Cardiac fibroblast (primary cell): ENCODE measurements at places on chromosomes 16 and 17.

GRCh38 chr16:89176147-89176690 is 4.7 kb downstream of the CDH15 start:
- DNase-seq, result no peak

GRCh38 chr17:57354673-57355072 is 98.3 kb downstream of the MSI2 start:
- no peak for DNase-seq

GRCh38 chr17:31926100-31926729 is 10.6 kb upstream of the SUZ12 start:
- no peak for DNase-seq

DNA sequence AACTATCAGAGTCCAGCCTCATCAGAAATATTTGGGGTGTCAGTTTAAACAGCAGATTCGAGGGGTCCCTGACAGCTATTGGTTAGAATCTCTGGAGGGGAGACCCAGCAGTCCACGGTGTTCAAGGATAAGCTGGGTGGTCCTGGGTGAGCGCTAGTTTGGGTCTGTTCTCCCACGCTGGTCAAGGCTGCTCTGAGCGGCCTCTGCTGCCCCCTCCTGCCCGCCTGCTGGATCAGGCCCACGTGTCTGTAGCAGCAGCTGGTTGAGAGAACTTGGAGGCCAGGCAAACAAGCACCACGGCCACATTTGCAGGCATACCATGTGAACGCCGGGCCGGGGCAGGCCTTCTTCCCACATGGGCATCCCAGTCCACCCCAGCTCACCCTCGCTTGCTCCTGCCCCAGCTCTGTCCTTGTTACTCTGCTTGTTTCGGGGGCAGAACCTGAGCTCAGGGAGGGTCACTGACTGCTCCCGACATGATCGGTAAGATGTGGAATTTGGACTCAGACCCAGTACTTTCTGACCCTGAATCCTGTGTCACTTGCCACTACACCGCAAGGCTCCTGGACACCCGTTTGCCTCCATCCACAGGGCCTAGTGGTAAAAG is 7.4 kb downstream of the FOXF1 start:
- DNase-seq, result peak; percentile 65

DNA sequence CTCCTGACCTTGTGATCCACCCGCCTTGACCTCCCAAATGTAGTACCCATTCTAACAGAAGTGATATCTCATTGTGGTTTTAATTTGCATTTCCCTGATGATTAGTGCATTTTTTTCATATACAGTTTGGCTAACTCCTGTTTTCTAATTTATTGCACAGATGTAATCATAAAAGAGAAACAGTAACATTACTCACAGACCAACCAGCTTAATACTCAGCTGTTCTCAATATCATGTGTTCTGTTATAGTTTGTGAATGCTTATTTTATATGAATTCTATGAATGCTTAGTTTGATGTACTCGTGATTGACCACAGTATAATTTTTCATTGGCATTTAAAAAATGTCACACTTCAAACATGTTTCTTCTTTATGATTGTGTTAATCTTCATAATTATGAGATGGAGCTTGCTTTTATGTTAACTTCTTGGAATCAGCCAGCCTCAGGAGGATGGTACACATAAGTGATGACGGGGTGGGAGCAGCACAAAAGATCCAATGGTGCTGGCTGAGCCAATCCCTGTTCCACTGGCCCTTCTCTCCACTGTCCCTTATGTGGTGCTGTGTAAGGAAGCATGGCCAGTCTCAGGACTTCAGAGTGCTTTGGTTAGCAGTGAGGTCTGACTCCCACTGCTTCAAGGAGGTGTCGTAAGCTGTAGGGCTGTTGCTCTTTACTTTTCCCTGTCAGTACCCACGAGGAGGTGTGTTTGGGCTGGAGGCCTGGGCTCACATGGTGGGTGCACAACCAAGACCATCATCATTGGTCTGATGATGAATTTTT is 191.0 kb downstream of the SPECC1 start:
- DNase-seq, result no peak

- no peak for DNase-seq
These were observed 21.4 kb upstream of the NOL11 start for GRCh38 chr17:67696347-67696746.

DNA sequence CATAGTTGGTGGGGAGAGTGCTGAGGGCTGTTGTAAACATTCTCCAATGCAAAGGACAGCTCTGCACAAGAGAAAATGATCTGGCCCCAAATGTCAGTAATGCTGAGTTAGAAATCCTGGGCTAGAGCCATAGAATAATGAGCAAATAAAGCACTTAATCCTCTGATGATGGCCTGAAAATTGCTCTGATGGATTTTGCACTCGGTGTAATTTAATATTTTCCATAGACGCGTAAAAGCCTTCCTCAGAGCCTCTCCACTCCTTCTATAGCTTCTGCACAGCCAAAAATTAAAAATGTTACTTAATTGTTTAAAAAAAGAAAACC is 23.7 kb downstream of the FAM20A start:
- no peak for DNase-seq

DNA sequence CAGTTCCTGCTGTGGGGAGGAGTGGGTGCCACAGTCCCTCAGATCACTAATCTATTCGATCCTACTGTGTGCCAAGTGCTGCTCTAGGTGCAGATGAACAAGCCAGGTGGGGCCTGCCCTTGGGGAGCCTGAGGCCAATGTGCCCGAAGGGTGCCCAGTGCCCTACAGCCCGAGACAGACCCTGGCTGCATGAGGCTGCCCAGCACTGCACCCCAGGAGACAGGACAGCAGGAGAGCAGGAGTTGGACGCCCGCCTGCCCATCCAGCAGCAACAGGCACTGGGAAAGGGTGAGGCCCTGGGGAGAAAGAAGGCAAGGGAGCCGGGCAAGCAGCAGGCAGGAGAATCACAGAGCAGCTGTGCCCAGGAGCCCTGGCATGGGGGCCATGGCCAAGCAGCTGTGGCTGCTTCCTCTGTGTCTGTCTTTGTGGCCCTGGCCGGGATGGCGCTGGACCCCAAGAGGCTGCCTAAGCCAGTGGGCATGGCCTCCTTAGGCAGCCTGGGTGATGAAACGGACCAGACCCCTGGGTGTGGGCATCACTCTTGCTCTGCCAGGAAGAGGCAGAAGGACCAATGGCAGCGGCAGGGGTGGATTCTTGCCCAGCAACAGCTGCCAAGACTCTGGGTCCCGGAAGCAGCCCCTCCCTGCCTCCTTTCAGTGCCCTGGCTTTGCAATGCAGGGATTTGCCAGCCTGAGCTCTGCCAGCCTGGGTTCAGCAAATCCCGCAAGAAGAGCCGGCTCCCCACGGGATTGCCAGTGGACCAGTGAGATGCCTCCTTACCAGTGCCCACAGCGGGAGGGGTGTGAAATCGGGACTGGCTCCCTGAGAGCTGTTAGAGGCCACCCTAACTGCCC is 179.6 kb upstream of the TNRC6C start:
- no peak for DNase-seq

- no peak for DNase-seq
These were observed 29.9 kb downstream of the SMARCE1 start for GRCh38 chr17:40617678-40618240.

DNA sequence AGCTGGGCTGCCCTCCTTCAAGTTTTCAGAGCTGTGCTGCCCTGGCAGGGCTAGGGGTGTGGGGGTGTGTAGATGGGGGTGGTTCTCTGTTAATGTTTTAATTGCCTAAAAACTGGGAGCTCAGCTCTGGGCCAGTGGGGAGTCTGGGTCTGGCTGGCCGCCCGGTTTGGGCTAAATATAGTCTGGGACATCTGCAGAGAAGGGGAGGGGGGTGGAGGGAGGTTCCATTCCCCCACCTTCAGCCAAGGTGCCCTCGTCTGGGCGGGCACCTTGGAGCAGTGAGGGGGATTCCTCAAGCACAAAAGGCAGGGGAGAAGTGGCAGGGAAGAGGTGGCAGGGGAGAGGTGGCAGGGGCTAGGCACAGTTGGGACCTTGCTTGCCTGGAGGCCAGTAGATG is 13.0 kb downstream of the RARA start:
- no peak for DNase-seq

GRCh38 chr17:45848868-45849535 is 4.3 kb downstream of the SPPL2C start:
- no peak for DNase-seq

DNA sequence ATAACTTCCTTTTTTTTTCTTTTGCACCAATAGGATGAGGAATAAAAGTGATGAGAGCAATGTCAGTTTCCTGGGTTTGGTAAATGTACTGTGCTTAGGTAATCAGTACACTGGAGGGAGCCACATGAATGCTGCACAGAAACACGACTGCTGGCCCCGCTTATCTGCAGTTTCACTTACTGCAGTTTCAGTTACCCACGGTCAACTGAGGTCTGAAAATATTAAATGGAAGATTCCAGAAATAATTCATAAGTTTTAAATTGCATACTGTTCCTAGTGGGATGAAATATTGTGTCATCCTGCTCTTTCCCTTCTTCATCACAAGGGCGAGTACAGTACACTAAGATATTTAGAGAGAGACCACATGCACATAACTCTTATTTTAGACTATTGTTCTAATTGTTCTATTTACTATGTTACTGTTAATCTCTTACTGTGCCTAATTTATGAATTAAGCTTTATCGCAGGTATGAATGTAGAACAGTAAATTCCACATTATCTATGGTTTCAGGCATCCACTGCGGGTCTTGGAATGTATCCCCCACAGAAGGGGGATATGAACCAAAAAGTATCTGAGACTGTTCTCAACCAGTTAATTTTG is 6.4 kb upstream of the LGALS3BP start:
- DNase-seq, result peak; percentile 68

GRCh38 chr17:58640202-58640601 is 51.6 kb downstream of the TEX14 start:
- DNase-seq, result no peak

DNA sequence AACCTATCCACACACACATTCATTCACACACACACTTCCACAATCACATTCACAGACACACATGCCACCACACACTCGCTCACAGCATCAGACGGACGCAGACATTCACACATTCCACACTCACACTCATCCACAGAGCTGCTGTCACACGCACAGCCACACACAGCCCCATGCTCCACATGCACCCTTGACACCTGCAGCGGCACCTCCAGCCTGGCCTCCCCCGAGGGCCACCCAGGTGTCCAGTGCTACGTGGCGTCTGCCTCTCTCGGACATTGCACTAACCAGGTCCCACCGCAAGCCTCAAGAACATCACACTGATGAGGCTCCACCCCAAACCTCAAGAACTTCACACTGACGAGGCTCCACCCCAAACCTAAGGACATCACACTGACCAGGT is 155.2 kb downstream of the RBFOX3 start:
- DNase-seq, result no peak

DNA sequence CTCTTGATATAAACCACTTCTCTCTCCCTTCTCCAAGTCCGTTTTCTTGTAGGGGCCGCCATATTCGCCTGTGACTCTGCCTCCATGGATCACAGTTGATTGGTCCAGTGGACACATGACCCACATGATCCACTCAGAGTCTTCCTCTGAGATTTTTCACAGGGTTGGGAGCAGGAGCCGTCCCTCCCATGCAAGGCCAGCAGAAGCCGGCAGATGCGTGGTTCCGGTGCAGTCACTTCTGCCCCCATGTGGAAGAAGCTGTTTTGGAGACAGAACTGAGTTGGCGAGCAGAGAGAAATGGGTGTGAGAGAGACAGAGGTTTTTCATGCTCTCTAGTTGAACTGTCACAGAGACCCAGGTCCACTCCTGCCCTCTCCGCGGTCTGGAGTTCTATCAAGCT is 83.3 kb downstream of the C16orf95 start:
- DNase-seq, result peak; percentile 63

DNA sequence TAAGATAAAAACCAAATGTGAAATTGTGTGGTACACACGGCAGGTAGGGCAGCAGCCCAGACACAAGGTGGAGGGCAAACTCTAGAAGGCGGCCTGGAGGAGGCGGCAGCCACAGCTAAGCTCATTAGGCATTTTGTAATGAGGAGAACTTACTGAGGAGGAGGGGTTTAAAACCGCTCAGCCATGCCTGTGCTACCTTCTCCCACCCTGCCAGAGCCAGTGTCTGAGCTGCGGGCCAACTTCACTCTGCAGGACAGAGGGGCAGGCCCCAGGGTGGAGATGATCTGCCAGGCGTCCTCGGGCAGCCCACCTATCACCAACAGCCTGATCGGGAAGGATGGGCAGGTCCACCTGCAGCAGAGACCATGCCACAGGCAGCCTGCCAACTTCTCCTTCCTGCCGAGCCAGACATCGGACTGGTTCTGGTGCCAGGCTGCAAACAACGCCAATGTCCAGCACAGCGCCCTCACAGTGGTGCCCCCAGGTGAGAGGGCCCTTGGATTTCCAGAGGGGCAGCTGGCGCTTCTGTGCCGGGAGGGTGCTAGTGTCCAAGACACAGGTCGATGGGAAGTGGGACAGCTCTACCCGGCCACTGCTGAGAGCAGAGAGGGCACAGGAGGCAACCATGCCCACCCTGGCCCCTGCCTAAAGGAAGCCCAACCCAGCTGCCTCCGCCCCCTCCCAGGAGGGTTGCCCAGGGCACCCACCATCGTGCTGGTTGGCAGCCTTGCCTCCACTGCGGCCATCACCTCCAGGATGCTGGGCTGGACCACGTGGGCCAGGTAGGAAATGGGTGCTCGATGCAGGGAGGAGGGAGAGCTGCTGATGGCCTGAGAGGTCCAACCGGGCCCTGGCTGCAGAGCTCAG is 4.3 kb upstream of the SYNGR2 start:
- DNase-seq, result no peak

- no peak for DNase-seq
These were observed 18.2 kb upstream of the METTL2A start for GRCh38 chr17:62405451-62405850.

- peak; percentile 54 for DNase-seq
These were observed at the start of gene HSF4 for GRCh38 chr16:67164599-67165061. HSF4 (plus strand) TSS chr16:67164745; CDS start chr16:67164812, 67 bp downstream.

DNA sequence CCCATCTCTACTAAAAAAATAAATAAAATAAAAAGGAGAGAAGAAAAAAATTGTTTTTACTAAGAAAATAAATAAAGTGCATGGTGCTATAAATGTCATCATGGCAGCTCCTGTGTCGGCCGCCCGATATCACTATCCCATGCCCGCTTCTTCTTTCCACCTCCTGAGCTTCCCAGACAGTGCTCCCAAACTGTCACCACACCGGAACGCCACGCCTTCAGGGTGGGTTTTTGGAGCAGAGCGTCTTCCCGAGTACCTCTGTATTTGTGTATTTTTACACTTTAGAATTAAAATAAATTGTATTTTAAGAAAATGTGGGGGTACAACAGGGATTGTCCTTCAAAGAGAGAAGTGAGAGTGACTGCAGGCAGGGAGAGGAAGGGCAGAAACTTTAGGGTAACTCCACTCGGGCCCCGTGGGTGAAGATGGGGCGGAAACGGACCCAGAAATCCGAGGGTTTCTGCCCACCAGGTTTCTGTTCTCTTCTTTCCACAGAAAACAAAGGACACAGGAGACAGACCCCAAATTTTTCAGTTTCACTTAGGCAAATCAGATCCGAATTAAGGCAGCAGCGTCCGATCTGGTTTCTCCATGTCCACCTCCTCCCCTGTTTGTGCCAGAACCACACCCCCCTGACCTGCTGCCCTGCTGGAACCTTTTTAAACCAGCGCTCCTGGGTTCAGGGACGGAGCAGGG is 3.6 kb upstream of the ITGAX start:
- DNase-seq, result no peak

- peak; percentile 99 for DNase-seq
These were observed 16.2 kb upstream of the NAGLU start for GRCh38 chr17:42519546-42520491.

- peak; percentile 37 for DNase-seq
These were observed 521 bp downstream of the GGA2 start for GRCh38 chr16:23509782-23510163.
